Activated T-helper 2 cell treated with anti-CD3 and anti-CD28 coated beads, Interferon-gamma antibody, Interleukin-2, Interleukin-4, amounts not matched to agents 10 μg/mL and 5 μg/mL and 100 μg/mL, durations not matched to agents 14 hours and 24 hours and 36 hours (primary cell): ENCODE measurements at places on chromosomes 16 and 17.
A peak's percentile ranks its signal among the peaks of the same experiment; 100 is the strongest.

DNA sequence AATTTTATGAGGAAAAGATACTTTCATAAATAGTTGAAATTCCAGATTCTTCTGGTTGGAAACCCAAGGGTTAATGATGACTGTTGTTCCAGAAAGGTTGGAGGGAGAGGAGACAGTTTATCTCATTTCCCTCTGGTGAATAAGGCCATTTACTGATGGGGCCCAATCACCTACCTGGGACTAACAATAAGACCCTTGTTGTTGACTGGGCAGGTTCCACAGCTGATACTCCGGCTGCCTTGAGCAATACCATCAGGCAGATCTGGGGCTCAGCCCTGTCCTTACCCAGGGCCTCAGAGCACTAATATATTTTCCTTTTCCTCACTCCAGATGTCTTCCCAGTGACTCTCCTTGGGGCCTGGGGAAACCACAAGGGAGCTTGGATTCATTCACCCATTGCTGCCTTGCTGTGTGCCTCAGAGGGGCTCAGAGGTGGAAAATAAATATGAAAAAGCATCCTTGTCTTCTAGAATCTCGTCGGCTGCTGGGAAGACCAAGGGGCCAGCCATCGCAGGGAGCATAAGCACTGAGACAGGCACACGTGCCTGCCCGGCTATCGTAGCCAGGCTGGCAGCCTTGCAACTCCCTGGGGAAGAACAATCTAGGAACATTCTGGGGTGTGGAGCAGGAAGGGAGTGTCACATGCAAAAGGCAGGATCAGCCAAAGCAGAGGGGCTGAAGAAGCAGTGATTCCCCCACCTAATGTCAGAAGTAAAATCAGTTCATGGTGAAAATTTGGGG is 54.4 kb downstream of the MPRIP start:
- no peak for DNase-seq

DNA sequence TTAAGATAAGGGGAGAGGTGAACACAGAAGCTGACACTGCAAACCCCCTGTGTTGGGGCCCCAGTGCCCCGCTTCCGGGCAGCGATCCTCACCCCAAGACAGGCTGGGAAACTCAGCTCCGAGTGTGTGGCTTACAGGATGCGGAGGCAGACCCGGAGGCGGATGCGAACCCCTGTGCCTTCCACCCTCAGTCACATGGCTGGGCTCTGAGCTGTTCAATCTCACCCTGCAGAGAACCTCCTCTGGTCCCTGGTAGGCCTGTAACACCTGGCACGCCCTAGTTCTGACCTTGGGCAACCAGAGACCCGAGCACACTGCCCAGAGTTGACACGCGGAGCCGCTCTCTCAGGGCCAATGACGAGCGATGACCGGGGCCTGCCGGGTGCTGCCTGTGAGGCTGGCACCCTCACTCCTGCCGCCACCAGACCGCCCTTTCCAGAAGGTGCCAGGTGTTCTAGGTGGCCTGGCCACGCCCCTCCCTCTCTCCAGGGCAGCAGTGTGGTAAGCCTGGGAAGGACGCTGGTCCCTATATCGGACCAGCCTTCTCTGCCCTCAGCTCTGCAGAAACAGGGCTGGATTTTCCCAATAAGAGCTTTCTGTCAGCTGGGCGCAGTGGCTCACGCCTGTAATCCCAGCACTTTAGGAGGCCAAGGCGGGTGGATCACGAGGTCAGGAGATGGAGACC is 23.3 kb downstream of the MEAK7 start:
- no peak for DNase-seq

DNA sequence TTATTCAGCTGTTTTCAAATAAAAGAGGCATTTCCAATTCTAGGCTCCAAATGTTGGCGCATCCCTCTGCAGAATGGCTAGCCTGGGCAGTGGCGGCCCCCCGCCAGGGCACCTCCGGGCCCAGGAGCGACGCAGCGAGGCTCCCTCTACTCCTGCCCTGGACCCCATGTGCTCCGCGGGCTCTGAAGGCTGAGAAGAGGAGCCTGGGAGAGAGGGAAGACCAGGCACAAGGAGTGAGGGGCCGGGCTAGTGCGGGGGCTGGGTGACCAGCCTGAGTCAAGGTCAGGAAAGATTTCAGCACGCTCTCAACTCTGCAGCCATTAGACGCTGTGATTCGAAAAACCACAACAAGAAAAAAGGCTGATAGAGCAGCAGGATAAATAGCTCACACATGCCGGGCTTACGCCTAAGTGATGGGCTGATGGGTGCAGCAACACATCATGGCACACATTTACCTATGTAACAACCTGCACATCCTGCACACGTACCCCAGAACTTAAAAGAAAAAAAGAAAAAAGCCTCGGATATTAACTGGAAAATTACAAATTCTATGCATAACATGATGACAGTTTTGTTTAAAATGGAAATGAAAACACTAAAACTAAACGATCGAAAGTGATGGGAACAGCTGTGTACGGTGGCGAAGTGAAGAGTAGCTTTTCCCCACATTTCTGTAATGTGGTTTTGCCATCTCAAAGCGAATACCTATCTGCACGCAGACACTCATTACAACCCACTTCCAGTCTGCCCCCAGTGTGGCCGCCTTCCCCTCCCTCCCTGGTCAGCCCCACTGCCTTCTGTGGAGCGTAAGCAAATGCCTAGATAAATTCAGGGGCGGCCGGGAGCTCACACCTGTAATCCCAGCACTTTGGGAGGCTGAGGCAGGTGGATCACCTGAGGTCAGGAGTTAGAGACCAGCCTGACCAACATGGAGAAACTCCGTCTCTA is 44.4 kb downstream of the MAP1LC3B start:
- no peak for DNase-seq

DNA sequence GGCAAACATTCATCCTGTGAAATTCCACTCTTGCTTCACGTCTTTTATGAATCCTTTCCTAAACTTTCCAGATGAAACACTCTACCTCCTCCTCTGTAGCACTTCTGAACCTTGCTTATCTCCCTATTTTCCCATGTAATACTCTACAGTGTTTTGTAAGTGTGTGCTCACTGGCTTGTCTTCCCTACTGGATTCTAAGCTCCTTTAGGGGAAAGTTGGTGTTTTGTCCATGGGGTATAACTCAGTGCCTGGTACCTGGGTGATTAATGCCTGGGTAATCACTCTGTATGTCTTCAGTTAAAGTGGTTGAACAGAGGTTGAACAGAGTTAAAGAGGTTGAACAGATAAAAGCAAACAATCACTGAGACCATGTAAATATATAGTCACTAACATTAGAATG is 3.8 kb upstream of the KAT7 start:
- DNase-seq: no peak

DNA sequence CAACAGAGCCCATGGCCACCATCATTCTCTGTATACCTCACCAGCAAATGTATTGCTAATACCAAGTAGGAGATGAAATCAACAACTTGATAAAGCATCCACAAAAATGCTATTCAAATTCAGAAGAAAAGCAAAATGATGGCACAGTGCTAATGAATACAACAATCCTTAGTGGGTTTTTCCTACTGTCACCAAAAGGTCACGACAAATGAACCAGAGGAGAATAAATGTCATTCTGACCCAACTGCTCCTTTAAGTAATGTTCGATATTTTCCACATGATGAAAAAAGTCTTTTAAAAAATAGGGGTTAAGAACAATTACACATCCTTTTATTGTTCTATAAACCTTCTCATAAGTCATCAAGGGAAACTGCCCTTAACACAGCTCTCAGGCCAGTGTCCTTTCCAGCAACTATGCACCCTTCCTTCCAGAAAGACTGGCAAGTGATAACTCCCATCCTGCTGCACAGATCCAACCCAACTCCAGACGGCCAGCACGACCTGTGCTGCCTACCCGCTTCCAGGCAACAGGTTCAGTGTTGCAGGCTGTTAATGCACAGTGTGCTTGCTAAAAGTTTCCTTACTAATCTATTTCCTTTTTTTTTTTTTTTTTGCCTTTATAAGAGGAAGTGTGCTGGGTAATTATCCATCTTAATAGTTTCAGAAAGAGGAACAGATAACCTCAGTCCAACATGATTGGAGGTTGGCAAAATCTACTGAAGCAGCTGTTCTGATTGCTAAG is 15.4 kb downstream of the FBXO31 start:
- no peak for DNase-seq

- no peak for DNase-seq
Observed at GRCh38 chr17:48517478-48517877, 13.3 kb downstream of the HOXB1 start.

- no peak for DNase-seq
Observed at GRCh38 chr17:29590411-29591145, 1.1 kb upstream of the GIT1 start.

- DNase-seq: no peak
Observed at GRCh38 chr17:49450735-49451134, 36.1 kb upstream of the PHB1 start.

GRCh38 chr16:12330541-12330940 is 354.0 kb downstream of the SNX29 start:
- no peak for DNase-seq

- DNase-seq: no peak
Observed at GRCh38 chr17:43559161-43559816, 13.1 kb upstream of the ETV4 start.

- no peak for DNase-seq
Observed at GRCh38 chr16:48850097-48850770, 240.3 kb upstream of the N4BP1 start.

GRCh38 chr16:11354407-11354732 is 9.1 kb downstream of the RMI2 start:
- DNase-seq: no peak

GRCh38 chr16:66220702-66221101 is 145.8 kb upstream of the CDH5 start:
- DNase-seq: no peak

DNA sequence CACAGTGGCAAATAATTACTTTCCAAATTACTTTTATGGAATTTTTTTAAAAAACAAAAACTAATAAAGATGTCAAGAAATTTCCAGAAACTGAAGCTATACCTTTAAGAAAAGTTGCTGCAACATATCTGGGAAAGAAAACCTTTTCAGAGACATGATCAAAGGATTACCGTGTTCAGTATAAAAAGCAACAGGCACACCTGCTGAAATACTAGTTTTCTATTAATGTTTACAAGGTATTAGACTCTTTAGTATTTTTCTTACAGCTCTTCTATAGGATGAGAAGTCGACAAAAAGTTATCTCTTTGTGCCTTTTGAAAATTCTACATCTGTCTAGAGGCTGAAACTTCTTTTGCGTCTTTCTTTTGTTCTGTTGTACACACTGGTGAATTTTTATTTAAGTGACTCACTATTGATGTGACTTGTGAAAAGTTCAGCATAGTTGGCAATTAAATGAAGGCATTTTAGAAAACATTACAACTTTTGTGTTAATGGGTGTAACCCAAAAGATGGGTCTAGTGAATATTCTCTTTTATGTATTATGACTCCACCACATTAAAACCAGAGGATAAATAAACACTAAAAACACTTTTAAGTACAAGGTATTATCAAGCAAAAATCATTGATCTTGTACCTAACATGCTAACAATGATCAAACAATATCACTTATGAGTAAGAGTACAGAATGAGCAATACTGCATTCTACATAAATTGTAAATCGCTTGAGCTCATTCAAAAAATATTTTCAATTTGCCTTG is 23.8 kb downstream of the NACA2 start:
- DNase-seq: no peak

- no peak for DNase-seq
Observed at GRCh38 chr17:60941028-60941427, 263.4 kb downstream of the BCAS3 start.

GRCh38 chr17:75270218-75270965 is 639 bp downstream of the MIF4GD start:
- peak; percentile 60 for DNase-seq

DNA sequence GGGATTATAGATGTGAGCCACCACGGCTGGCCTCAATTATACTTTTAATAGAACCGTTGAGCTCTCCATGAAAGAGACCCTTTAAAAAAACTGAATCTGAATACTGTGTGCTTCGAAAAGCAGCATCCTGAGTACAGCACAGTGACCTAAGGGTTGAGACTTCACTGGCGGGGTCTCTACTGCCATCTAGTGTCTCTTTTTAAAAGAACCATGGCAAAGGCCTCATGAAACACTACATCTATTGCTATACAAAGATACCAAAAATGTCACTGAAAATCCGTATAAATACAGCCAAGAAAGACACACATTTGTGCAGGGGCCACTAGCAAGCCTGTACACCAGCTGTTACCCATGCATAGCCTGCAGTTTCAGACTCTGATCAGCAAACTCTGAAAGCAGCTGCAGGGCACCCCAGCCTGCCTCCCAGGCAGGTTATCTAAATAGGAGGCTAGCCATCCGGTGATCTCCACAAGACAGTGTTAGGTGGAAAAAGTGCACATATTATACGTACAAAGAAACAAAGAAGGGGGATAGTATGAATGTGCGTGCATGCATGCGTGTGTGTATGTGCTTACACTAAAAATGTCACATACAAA is 35.3 kb downstream of the NPLOC4 start:
- DNase-seq: peak; percentile 24

- DNase-seq: no peak
Observed at GRCh38 chr16:83972256-83973008, 4.4 kb downstream of the NECAB2 start.

DNA sequence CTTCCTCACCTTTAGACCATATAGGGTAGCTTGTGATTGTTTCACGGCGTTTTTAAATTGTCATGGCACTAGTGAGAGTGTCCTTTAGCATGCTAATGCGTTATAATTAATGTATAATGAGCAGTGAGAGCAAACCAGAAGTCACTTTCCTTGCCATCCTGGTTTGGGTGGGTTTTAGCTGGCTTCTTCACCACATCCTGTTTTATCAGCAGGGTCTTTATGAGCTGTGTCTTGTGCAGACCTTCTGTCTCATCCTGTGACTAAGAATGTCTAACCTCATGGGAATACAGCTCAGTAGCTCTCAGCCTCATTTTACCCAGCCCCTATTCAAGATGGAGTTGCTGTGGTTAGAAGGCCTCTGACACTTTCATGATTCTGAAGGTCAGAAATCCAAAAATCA is 370.9 kb upstream of the RBFOX1 start:
- no peak for DNase-seq

- no peak for DNase-seq
Observed at GRCh38 chr16:30120340-30121105, 2.5 kb downstream of the MAPK3 start.

DNA sequence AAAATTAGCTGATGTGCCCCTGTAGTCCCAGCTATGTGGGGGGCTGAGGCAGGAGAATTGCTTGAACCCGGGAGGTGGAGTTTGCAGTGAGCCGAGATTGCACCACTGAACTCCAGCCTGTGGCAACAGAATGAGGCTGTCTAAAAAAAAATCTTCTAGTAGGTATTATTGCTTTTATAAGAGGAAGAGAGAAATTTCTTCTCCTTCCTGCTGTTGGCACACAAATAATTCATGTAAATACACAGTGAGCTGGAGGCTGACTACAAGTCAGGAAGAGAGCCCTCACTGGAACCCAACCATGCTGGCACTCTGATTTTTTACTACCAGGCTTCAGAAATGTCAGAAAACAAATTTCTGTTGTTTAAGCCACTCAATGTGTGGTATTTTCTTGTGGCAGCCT is 6.7 kb downstream of the PRDM7 start:
- DNase-seq: no peak
